ENCODE measurements at places on chromosomes 1 and 21.

DNA sequence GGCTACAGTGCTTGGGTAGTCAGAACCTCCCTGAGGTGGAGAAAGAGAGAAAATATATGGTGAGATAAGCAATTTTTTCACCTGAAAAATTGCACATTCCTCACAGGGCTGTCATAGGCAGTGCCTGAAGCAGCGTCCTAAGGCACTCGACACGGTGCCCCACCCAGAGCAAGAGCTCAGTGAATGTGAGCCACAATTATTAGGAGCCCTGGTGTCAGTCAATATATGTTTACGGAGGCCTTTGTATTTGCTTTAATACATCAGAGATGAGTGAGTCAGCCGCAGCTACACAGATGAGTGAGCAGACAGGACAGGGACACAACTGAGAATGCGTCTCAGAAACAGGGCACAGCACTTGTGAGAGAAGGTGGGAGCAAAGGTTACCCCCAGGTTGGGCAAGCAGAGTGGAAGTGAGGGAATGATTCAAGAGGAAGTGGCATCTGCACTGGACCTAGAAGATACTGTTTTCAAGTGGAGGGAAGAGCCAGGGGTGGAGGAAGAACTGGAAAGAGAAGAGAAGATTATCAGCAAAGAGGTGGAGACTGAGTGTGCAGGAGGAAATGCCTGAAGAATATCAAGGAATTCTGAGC, 5.2 kb upstream of the PIGC start:
- DNase-seq, result no peak

GRCh38 chr1:212313616-212314015, 28.4 kb downstream of the PPP2R5A start:
- DNase-seq, result no peak

DNA sequence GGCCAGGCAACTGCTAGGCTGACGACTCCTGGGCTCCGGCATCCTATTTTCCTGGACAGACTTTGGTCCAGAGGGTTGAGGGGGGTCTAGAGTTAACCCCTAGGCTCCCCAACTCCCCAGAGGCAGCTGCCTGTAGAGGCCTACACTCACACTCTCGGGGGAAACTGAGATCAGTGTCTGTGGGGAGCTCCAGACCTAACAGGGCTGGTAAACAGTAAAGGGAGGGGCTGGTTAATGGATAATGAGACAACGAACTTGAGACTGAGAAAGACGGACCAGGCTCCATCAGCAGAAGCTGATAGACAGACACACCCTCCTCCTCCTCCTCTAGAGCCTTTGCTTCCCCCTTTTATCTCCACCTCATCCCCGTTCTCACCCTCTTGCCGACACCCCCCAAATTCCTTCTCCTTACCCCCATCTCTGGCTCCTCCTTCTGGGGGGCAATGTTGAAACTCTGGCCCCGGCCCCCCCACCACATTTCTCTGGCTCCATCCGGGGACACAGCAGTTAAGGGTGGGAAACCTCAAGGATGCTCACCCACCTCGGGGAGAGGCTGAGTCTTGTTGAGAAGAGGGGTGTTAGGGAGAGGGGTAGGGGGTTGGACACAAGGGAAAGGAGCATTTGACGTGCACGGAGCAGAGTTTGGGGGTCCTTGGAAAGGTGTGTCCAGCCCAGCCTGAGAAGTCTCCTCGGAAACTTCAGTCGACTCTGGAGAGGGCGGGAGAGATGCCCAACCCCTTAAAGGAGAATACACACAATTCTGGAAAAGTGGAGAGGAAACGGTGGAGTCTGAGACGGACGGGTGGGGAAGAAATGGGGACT, at the start of gene MTMR11:
MTMR11 (minus strand) TSS at position 710 of the 822 bp plus-strand sequence; CDS start at position 478, 232 bp downstream.
- DNase-seq, result no peak

DNA sequence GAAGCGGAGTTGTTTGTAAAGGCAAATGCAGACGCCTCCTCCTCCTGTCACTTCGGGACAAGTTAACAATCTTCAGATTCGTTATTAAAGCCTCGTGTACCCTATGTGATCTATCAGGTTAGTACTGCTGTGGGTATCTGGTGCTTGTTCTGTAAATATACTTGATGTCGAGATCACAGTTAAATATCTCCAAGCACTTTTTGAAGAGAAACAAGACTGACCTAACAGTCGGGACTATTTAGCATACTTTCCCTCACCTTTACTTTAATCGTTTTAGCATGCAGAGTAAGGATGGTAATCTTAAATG, 710 bp downstream of the KLHL20 start:
- DNase-seq, result no peak

DNA sequence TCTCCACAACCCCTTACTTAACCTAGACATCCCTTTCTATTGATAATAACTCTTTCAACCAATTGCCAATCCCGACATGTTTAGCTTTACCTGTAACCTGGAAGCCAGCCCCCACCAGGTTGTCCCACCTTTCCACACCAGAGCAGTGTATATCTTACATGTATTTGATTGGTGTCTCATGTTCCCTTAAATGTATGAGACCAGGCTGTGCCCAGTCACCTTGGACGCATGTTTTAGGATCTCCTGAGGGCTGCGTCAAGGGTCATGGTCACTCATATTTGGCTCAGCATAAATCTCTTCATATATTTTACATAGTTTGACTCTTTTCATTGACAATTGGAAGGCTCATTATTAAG, 5.3 kb upstream of the SLC19A1 start:
- DNase-seq, result no peak

DNA sequence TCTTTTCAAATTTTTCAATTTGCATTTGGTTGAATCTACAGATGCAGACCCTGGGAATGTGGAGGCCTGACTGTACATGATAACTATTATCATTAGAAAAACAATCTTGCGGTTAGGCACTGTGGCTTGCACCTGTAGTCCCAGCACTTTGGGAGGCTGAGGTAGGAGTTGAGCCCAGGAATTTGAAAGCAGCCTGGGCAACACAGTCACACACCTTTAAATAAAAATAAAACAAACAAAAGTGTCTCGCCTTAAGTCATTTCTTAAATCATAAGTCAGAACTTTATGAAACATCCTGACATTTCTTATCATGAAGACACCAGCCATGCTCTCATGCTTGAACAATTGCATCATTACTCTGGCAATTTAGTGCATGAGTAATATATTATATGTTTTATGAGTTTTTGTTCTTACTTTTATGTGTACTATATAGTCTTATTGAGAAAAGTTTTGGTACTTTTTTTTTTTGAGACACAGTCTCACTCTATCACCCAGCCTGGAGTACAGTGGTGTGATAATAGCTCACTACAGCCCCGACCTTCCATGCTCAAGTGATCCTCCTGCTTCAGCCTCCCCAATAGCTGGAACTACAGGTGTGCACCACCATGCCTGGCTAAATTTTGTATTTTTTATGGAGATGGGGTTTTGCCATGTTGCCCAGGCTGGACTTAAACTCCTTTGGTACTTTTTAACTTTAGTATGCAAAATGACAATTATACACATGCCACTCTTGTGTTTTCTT, 7.8 kb downstream of the TBX19 start:
- DNase-seq, result no peak

- no peak for DNase-seq
These were observed 726.2 kb downstream of the USP25 start for GRCh38 chr21:16455978-16456377.

DNA sequence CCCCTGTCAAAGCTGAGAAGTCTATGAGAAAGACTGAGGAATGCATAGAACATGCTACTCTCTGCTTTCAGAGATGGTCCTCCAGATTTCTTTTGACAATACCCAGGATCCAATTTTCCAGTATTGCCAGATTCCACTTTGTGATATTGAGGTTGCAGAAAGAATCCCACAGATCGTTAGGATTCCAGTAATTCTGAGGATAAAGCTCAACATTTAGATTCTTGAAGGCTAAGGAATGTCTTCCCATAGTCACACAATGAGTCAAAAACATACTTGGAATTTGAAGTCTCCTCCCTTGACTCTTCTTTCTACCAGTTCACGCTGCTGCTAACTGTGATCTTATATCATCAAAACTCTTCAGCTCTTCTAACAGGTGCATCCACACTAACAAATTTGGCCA, 57.1 kb downstream of the TNFSF18 start:
- DNase-seq, result no peak

- DNase-seq, result no peak
These were observed 8.7 kb upstream of the SLC25A24 start for GRCh38 chr1:108208724-108209446.

DNA sequence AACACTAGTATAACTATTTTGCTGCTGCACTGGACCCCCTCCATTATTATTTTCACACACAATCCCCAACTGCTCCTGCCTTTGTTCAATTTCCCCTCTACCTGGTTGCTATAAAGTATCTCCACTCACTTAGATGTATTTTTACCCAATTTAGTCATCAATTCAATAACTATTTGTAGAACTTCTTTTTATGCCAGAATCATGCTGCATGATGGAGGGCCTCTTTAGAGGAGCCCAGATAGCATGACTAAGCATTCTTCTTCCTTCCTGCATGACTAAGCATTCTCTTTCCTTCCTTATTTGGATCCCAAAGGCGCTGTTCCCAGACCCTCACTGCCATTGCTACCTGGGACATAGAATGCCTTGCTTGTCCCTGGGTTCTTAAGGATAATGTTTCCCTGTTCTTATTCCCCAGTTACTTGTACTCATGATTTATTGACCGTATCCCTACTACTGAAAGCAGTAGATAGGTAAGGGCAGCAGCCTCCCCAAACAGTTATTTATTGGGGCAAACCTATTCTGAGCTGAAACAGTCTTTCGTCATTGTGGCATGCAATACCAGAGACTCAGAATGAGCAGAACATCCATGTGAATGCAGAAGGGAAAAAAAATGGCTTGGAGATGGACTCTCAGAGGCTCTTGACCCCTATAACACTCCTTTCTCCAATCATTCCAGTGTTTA, 89.3 kb upstream of the AKT3 start:
- DNase-seq, result no peak

DNA sequence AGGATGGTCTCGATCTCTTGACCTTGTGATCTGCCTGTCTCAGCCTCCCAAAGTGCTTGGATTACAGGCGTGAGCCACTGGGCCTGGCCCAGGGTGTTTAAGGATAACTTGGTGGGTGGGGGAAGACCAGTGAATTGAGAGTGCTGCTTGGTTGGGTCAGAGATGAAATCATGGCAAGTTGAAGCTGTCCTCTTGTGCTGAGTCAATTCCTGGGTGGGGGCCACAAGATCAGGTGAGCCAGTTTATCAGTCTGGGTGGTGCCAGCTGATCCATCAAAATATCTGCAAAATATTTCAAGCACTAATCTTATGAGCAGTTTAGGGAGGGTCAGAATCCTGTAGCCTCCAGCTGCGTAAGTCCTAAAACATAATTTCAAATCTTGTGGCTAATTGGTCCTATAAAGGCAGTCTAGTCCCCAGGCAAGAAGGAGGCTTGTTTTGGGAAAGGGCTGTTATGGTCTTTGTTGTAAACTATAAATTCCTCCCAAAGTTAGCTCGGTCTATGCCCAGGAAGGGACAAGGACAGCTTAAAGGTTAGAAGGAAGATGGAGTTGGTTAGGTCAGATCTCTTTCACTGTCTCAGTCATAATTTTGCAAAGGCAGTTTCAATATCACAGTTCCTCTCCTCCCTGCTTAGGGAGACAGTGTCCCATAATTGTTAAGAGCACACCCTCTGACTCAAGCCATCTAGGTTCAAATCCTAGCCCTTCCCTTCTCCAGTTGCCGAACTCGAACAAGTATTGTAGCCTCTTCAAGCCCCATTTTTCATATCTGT, 66.8 kb upstream of the BACH1 start:
- DNase-seq, result no peak

DNA sequence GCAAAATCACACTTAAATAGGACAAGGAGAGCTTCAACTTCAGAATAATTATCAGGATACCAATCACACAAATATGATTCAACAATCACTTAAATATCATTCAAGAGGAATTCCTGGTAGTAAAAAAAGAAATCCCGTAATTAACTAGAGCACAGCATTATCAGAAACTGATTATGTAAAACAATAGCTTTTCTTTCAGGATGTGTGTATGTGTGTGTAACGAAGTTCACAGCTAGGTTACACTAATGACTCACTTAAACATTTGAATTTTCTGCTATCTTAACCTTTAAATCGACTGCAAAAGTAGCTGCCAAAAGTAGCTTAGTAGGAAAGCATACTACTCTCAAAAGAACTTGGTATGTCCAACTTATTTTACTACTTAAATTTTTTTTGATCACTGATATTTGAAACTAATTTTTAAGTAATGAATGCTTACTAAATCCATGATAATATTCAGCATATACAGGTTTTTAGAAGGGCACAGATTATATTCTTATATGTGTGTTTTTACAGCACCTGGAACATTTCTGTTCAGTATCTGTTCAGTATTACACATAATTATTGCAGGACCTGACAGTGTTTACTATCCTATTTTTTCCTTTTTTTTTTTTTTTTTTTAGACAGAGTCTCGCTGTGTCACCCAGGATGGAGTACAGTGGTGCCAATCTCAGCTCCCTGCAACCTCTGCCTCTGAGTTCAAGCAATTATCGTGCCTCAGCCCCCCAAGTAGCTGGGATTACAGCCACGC, 4.2 kb downstream of the RERE start:
- DNase-seq, result no peak

GRCh38 chr1:85065550-85065949, 17.2 kb upstream of the MCOLN3 start:
- DNase-seq, result no peak

- no peak for DNase-seq
These were observed 3.1 kb upstream of the ETV3 start for GRCh38 chr1:157141212-157141855.

- DNase-seq, result no peak
These were observed 16.3 kb downstream of the RPS6KC1 start for GRCh38 chr1:213067352-213067751.

- no peak for DNase-seq
These were observed 13.4 kb downstream of the KIF21B start for GRCh38 chr1:201009962-201010645.

DNA sequence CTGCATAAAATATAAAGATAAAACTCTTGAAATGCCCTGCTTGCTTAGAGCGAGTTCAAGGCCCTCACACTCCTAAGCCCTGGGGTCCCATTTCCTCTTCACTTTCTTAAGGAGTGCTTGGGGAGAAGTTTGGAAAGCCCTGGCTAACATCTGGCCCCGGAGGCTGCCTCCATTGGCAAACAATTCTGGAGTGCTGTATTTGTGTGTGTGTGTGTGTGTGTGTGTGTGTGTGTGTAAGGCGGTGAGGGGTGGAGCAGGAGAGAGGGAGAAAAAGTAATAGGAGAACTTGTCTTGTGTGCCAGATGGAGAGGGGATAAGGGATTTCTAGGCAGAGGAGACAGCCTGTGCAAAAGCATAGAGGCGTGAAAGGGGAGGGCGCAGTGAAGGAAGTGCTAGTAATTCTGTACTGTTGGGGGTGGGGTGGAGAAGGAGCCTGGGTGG, 578 bp upstream of the TRIM62 start:
- DNase-seq, result no peak

- no peak for DNase-seq
These were observed 69.2 kb upstream of the PDE9A start for GRCh38 chr21:42584296-42584641.
